ENCODE measurements at places on chromosomes 11 and 22.
A peak's percentile ranks its signal among the peaks of the same experiment; 100 is the strongest.

DNA sequence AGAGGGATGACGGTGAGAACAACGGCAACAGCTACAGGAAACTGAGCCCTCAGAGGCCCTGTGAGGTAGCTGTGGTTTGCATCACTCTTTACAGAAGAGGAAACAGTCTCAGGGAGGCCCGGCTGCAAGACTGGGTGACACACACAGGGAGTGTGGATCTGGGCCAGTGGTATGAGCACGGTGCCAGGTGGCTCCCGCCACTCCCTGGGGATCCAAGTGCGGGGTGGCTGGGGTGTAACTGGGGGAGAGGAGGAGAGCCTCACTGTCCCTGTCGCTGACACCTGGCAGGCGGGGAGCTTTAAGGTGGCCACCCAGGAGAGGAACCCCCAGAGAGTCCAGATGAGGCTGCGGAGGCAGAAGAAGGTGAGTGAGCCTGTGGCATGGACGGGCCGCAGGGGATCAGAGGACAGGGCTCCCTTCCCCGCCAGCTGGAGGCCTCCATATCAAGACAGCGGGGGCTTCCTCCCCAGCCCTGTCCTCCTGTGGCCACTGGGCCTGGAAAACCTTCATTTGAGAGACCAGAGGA lies 5.6 kb downstream of the RGL4 start:
- DNase-seq: no peak

- no peak for DNase-seq
Observed at GRCh38 chr11:122209619-122210366, 93.8 kb upstream of the BLID start.

- no peak for DNase-seq
Observed at GRCh38 chr11:27392278-27393114, 29.5 kb upstream of the CCDC34 start.

- no peak for DNase-seq
Observed at GRCh38 chr11:46119352-46120216, 1.7 kb downstream of the PHF21A start.

DNA sequence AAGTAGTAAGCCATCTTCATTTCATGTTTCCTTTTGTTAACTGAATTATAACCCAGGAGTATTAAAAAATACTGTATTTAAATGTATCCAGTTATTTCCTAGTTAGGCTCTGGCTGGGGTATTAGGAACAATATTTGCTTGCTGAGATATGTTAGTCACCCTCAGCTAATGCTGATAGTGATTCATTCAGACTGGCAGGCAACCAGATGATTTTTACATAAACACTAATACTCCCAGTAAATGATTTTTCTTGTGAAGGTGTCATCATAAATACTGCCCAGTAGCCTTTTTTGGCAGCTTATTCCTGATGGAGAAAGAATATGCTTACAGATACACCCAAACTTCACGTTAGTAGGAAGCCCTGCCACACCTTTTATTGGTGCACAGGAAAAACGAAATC lies 8.1 kb downstream of the YWHAH start:
- DNase-seq: no peak

GRCh38 chr11:69811431-69811830 lies 7.8 kb downstream of the FGF3 start:
- DNase-seq: no peak

- DNase-seq: no peak
Observed at GRCh38 chr11:1760351-1761109, 3.2 kb downstream of the CTSD start.

DNA sequence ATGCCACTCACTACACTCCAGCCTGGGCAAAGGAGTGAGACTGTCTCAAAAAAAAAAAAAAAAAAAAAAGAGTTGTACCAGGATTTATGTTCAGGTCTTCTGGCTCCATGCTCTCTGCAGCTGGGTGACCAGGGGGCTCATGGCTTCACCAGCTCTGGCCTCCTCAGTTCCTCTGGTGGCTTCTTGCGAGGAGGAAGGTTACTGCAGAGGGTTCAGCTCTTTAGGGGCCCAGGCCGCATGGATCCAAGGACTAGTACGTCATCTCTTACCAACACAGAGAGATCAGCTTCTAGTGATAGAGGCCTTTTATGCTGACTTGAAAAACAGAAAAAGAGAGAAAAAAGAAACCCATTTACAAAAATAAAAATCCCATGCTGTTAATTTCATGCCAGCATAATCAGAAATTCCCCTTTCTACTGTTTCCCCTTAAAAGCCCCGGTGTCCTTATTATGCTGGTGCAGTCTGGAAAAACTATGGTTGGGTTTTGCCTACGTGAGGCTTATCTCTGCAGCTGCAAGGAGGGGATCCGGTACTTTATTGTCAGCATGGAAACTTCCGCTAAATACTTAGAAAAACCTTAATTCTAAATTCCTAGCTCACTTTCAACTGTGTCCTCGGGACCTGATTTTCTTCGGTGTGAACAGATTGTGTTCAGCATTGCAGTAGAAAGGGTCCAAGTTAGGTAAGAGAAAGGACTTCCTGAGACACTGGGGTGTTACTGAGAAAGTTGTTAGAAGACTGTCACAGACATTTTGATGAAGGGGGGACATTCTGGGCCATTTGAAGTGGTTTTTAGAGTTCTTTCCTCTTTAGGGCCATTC lies 13.7 kb downstream of the ZBTB16 start:
- DNase-seq: no peak

DNA sequence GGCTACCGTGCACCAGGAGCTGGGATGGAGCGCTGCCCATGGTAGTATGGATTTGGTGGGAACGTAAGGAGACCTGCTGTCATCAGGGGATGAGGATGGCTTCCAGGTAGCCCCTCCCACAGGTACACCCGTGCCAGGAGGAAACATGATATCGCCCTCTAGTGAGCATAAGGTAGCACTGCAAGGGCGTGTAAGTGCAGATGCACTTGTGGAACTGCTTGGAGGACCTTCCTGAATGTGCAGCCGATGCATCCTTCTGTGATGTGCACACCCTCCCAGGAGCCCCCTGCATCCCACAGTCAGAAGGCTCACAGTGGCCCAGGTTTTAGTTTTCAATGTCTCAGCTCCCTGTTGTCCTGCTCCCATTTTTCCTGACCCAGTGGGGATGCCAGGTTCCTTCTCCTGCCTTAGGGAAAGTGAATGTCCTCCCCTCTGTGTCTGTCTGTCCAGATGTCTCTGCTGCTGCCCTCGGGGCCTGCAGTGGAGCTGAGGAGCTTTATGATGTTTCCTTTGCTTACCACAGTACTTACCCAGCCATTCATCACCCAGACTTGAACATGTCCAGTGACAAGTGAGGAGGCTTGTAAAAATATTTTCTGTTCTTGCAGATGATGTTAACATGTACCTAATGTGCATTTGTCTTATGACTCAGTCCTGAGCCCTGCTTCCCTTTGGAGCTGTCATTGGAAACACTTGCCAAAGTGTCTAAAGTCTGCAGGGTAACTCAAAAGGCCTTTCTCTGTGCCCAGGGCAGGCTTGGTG lies 49.2 kb downstream of the DBX1 start:
- DNase-seq: peak; percentile 47

GRCh38 chr11:113840932-113841664 lies 34.3 kb downstream of the USP28 start:
- no peak for DNase-seq

- DNase-seq: no peak
Observed at GRCh38 chr22:19892257-19892879, 37.7 kb upstream of the GNB1L start.

- DNase-seq: peak; percentile 75
Observed at GRCh38 chr11:117316197-117316961, at the start of gene BACE1. BACE1 (minus strand) TSS chr11:117316256; CDS start chr11:117315795, 461 bp downstream.

All from DMS153 (cell line).